ENCODE measurements at places on chromosomes 4 and X. TPM values are rescaled to one million over a fixed set of nuclear protein-coding genes. Genes with fewer than 3 reads are reported as not detected.

The HSPA4L gene
- polyA plus RNA-seq = 7.6 TPM

DNA sequence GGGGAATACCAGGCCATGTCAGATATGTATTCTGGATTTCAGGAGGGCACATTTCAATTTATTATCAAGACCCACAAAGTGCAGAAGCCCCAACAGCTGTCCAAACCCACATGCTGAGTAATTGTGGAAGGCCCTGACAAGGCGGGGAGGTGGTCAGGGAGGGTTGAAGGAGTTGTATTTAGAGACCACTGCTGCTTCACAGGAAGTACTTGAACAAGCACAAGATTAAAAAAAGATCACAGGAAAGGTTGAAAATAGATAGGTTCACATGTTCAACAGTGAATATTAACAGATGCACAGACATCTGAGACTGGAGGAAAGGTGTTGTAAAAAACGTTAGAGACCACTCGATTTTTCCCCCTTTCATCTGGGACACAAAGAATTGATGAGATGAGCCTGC, 17.9 kb downstream of the ATP8A1 start:
- DNase-seq = no peak

- no peak for DNase-seq
These were observed 77.3 kb upstream of the IGSF1 start for GRCh38 chrX:131366407-131366806.

DNA sequence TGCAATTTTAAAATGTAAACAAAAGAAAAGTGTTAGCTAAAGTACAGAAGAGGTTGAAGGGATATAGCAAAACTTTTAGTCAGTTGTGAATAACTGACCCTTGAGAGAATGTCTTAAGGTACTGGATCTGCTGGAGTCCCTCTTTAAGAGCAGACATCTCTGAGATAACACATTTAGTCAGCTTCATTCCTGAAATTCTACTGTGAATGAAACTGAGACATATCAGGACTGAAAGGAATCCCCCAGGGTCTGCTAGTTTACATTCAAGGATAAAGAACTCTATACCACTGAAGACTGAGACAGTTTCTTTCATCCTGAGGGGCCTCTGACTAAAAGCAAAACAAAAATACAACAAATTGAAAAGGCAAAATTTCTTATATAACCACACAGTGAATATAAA, 54.4 kb downstream of the PGRMC1 start:
- no peak for DNase-seq

DNA sequence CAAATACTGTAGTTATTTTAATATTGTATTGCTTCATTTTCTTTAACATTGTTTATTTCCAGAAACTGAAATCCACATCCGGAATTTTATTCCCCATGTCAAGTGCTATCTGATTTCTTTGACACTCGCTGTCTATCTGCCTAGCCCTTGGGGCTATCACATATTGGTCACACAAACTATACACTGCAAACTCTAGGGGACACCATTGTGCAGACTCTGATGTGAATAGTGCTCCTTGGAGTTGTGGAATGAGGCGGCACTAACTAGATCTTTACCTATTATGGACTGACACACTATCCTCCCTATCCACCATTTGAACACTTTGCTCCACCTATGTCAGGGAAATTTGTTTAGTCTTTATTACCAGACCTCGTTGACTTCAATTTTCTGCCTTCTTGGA, 534.5 kb downstream of the GLUD2 start:
- no peak for DNase-seq

The C4orf36 gene
- 0.22 TPM for polyA plus RNA-seq

- DNase-seq = peak; percentile 57
These were observed 28.1 kb downstream of the BEX3 start for GRCh38 chrX:103404231-103405008.

The PLP1 gene
- 95.8 TPM for polyA plus RNA-seq

DNA sequence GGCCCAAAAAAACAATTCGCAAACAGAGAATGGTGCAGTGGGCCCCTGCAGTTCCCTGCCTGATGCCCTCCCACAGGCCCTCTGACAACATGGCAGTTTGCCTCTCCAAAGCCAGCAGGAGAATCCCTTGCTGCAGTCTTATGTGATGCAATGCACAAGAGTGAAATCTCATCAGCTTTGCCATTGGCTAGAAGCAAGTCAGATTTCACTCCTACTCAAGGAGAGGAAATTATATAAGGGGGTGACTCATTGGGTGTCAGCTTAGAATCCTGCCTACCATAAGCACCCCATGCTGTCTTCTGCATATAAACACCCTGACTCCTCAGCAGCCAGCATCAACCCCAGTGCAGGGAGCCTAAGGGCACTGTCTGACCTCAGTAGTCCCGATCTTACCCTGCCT, 157.3 kb upstream of the LDB2 start:
- DNase-seq = no peak

The ADAM29 gene
- polyA plus RNA-seq = not detected

DNA sequence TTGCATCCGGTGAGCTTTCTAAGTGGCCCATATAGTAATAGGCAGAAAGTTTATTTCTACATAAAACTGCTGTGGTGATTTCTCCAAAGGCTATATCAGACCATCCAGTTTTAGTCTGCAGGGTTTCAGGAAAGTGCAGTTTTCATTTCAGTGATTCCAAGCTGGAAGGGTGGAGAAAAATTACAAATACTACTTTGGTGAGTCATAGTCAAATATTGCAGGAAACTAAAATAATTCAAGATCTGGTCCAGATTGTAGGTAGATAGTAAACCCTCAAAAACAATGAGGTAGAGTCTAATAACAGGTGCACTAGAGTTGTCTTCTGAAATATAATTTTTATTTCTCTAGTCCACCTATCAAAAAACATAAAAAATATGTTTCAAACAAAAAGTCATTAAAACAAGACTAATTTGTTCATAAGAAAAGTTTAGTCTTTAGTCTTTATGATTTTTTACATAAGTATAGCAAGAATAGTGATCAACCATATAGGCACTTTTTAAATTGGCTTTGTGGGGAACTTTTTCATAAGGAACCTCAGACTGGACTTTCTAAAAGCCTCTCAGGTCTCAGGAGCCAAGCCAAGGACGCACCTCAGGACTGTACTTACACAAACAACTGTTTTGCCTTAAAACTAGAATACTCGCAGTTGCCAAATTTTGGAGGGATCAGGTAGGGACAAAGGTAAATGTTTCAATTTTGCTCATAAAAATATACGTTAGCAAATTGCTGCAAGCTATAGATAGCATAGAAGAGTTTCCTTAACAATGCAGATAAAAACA, 101.8 kb upstream of the TLR3 start:
- DNase-seq = no peak

The SPATA4 gene
- polyA plus RNA-seq = 0.61 TPM

DNA sequence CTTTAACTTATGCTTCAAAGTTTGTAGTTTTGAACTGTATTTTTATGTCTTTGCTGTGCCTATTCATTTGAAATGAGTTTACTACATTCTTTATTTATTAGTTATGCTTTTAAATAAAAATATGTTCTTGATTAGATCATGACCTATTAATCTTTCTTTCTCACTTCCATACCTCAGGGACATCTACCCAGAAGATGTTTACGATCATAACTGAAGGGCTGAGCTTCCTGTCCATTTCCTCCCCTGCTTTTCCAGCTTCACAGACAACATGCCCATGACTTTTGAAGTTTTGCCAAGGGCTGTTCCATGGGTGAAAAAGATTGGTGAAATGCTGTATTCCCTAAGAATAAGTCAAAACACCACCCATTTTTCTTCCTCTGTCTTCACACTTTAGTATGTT, 99.7 kb upstream of the DDIT4L start:
- no peak for DNase-seq

- peak; percentile 23 for DNase-seq
These were observed 308.5 kb downstream of the EVC2 start for GRCh38 chr4:5399790-5400421.

The ADGRL3 gene
- polyA plus RNA-seq = 24.1 TPM

The HPGD gene
- polyA plus RNA-seq = 8.8 TPM

GRCh38 chr4:8915201-8916200, 43.9 kb upstream of the HMX1 start:
- DNase-seq = no peak

DNA sequence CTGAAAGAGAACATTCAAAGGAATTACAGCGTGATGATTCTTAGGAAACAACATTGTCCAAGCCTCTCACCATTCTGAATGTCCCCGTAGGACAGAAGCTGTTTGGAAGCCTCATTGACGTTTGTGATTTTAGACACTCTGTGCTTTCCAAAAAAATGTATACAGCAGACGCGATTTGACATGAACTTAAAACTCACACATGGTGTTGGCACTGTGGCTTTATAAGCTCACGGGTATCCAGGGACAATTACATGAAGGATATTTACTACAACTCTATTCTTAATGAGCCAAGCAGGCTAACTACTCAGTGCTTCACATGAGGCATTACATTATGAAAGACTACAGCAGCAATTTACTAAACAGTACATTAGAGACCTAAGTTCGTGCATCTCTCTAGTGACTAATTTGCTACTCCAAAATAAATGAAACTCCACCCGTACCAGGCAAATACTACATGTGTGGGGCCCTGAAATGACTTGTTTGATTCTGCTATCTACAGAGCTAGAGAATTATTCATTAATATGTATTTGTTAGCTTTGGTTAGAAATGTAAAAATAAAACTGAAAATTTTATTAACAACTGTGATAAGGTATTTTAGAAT, 620.7 kb downstream of the SPRY1 start:
- no peak for DNase-seq

The MAGEC1 gene
- not detected for polyA plus RNA-seq

- DNase-seq = no peak
These were observed 24.8 kb downstream of the HOPX start for GRCh38 chr4:56656346-56656643.

DNA sequence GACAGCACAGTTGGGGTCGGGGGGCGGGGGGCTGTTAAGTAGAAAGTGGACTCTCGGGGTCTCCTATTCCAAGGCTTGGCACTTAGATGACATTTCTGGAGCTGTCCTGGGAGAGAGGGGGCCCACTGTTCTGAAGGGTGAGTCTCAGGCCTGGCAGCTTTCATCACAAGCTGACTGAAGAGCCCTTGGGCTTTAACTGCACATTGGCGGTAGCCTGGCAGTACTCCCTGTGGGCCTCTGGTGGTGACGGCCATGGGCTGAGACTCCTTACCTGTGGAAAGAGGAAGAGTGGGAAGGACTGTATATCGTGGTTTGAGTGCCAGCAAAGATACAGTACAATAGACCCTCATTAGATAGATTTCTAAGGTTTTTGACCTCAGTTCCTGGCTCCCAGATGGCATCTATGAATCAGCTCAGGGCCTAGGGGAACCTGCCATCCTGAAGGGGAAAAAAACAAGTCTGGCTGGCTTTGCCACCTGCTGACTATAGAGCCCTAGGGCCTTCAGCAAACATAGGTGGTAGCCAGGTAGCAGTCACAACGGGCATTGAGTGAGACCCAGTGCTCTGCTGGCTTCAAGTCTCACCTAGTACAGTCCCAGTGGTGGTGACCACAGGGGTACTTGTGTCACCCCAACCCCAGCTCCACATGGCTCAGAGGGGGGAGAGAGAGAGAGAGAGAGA, 87.9 kb downstream of the ANKRD17 start:
- DNase-seq = no peak

- no peak for DNase-seq
These were observed 128.6 kb upstream of the FTHL17 start for GRCh38 chrX:31200430-31200829.

- no peak for DNase-seq
These were observed 334.6 kb upstream of the PPARGC1A start for GRCh38 chr4:24224446-24224845.

- DNase-seq = no peak
These were observed 82.7 kb downstream of the RAPGEF2 start for GRCh38 chr4:159185591-159186023.

DNA sequence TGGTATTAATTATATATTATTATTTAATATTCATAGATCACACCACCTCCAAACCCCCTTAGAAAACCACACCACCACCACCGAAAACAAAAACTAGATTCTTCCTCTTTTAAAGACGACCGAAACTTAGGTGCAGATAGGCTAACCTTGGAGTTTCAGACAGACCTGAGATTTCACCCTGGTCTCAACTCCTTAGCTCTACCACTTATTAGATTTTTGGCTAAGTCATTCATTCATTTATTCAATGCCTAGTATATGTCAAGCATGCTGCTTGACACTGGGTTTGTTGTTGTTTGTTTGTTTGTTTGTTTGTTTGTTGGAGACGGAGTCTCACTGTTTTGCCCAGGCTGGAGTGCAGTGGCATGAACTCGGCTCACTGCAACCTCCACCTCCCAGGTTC, 9.5 kb upstream of the BMP2K start:
- no peak for DNase-seq

DNA sequence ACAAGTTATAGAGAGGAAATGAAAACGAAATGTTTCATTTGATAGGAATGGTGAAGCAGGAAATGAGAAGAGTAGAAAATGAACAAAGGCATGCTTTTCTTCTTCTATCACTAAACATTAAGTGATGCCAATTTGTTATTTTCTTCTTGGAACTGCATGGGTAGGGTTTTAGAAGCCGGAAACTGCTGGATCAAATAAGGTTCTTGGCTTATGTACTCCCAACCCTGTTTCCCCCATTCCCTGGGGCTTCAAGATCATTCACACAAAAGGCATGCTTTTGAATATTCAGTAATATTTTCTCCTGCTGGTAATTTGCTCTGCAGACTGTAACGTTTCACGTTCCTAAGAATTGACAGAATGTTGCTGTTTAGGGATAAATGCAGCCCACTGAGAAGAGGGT, 224.1 kb downstream of the NLGN4X start:
- DNase-seq = no peak

DNA sequence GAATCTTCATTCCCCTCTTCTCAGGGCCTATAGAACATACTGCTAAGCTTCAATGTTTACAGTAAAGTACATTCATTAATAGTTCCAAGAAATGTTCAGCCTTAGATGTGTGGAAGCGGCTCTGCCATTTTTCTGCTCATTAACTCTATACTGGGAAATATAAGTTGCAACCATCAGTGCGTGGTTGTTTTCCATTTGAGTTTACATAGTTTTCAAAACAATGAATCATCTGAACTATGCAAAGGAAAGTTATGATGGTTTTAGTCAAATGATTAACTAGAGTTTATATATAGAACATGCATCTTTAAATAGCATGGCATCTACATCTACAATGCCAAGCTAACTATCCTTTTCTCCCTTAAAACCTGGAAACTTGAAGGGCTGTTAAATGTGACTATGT, 29.6 kb downstream of the LEF1 start:
- no peak for DNase-seq

- no peak for DNase-seq
These were observed 351.4 kb downstream of the NR3C2 start for GRCh38 chr4:148090503-148091476.

DNA sequence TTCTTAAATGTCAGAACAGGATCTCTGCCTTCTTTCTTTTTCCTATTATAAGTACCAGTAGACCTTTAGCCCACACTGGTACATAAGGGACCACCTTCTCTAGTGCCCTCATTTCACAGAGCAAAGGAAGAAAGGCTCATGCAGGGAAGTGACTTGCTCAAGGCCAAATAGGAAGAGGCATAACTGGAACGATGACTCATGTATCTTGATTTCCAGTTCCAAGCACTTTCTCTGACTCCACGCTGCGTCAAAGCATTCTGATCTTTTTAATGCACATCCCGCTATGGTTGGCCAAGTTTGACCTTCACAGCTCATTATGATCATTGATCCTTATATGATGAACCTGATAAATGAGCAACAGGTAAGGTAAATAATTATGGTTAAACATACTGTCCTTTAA, 542.0 kb downstream of the GBA3 start:
- no peak for DNase-seq

The GAGE12E gene
- polyA plus RNA-seq = not detected

- no peak for DNase-seq
These were observed 385 bp downstream of the LYAR start for GRCh38 chr4:4289597-4289940.
